ENCODE measurements at places on chromosomes 3 and 15.

- DNase-seq = no peak
These were observed 1.3 kb downstream of the DENND4A start for GRCh38 chr15:65790694-65791334.

- DNase-seq = no peak
These were observed 353.4 kb downstream of the FOXP1 start for GRCh38 chr3:71229905-71230657.

GRCh38 chr3:107945417-107946094 lies 145.3 kb downstream of the CD47 start:
- no peak for DNase-seq

DNA sequence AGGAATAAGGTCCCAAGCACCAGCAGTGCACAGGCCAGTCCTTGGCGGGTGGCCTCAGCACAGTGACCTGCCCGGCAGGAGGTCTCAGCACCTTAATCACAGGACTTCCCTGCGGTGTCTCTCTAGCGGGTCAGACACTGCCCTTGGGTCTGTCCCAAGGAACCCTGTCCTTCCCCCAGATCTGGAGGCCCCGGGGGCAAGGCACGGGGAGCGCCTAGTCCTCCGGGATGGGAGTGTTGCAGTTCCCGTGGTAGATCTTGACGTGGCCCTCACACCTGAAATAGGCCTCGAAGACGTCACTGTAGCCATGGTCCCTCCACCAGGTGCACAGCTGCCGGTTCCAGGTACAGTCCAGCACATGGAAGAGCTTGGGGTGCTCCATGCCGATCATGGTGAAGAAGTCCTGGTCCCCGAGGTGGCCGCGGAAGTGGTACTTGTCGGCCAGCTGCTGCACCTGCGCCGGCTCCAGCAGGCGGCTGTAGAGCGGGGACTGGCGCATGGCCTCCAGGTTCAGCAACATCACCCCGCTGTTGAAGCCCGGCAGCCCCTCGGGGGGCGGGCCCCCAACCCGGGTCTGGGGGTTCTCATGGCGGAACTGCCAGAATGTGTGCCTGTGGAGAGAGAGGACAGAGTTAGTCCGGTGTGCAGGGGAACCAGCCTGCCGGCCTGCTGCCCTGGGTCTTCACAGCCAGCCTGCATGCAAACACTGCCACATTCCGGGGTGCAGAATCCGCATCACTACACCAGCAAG lies 201.3 kb downstream of the XXYLT1 start:
- no peak for DNase-seq

DNA sequence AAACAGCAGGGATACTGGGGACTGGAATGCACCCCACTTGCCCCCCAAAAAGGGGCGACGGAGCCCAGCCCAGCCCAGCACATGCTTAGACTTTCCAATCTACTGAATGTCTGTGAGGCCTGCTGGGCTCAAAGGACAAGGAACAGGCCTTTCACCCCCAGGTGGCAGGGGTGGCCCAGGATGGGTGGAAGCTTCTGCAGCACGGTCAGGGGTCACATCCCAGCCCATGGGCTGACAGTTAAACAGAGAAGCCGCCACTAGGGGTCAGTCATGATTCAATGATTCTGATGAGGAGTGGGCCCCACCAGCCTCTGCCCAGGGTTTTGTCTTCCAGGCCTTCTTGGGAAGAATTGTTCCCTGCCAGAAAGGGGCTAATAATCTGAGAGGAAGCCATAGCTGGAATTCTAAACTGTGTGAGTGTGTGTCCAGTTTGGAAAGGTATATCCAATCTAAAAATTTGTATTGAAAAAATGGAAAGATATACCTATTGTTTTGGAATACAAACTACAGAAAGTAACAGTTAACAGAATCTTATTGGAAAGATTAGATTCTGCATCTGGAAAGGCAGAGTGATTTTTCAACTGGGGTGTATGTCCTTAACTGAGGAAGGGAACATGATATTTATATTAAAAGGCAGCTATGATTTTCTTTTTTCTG lies 2.2 kb downstream of the CHRNB4 start:
- DNase-seq = no peak

DNA sequence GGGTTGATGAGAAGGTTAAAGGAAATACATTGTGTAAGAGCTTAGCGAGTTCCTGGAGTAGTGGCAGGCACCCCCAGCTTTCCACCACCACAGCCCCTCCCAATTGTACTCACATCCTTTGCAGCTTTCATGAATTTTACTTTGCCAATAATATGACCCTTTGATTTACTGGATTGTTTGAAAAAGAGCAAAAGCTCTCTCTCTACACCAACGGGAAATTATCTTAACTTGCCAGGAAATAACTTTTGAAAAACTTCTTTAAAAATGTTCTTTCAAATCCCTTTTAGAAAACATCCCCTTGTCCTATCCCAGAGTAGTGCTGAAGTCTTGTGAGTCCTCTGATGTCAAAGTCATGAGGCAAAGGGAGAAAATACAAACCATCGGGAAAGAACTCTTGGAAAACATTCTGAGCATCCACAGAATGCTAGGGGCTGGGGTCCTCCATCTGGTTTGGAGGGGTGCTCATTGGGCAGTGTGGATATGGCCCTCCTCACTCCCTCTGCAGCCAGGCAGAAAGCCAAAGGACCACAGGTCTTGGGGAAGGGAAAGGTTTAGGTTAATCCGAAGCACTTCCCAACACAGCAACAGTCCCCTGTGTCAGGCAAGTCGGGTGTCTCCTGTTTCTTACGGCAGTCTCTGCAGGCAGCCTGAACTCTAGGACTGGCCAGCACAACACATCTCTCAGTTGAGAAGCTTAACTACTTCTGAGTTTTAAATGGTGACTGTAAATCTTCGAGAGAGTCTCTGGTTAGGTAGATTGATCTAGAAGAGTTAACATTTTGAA lies 36.5 kb downstream of the BOC start:
- DNase-seq = no peak

- DNase-seq = no peak
These were observed 6.9 kb downstream of the GALNT15 start for GRCh38 chr3:16181361-16181760.

- DNase-seq = no peak
These were observed 31.3 kb downstream of the RPL39L start for GRCh38 chr3:187107989-187108388.

DNA sequence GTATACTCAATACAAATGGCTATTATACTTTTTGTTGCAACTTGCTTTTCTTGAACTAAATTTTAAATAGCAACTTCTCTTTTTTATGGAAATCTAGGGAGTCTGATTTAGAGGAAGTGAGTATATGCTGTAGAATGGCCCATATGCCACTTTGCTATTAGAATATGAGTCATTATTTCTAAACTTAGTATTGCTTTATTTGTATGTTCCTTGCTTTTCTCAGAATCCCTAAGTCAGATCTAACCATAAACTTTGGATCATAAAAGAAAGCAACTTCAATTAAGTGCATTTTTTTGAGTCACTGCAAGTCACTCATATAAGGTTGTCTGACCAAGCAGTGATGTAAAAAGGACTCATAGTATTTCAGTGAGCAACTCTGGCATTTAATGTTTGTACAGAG lies 17.5 kb upstream of the SPTSSB start:
- DNase-seq = no peak

- no peak for DNase-seq
These were observed 23.6 kb upstream of the LRRC34 start for GRCh38 chr3:169836078-169836941.

DNA sequence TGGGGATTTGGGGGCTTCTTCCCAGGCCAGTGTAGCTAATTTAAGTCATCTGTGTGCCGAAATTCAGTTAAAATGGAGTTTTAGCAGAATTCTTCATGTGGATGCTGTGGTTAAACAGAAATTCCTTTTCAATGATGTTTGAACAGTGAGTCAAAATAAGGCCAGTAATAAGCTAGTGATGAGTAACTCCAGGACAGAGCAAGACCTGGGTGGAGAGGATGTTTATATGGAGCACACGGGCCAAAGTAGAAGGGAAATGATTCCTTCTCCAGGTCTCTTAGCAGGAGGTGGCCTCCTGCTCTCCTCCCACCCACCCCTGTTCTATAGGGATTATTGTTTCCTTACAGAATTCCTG lies 31.9 kb upstream of the UACA start:
- no peak for DNase-seq

- DNase-seq = no peak
These were observed 141.7 kb downstream of the NR1D2 start for GRCh38 chr3:24086617-24087404.

- no peak for DNase-seq
These were observed 40.0 kb upstream of the IL12A start for GRCh38 chr3:159948429-159949144.

- DNase-seq = no peak
These were observed 51.1 kb downstream of the BDH1 start for GRCh38 chr3:197504641-197505121.

DNA sequence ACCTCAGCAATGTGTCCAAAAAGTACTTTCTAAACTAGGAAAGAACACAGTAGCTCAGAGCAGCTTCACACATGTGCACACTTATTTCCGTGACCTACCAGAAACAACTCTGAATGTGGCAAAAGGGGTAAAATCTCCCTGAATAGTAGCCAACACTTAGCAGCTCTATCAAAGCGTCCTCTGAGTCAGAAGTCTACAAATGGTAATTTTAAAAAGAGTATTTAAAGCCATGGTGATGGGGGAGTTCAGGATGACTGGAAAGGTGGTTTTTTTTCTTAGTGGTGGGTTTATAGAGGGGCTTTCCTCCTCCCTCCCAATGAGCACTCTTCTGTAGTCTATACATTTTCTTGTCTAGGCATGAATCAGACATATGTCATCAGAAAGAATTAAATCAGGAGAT lies 223.8 kb upstream of the PRICKLE2 start:
- DNase-seq = no peak

GRCh38 chr3:24663406-24663805 lies 168.8 kb upstream of the THRB start:
- DNase-seq = no peak

DNA sequence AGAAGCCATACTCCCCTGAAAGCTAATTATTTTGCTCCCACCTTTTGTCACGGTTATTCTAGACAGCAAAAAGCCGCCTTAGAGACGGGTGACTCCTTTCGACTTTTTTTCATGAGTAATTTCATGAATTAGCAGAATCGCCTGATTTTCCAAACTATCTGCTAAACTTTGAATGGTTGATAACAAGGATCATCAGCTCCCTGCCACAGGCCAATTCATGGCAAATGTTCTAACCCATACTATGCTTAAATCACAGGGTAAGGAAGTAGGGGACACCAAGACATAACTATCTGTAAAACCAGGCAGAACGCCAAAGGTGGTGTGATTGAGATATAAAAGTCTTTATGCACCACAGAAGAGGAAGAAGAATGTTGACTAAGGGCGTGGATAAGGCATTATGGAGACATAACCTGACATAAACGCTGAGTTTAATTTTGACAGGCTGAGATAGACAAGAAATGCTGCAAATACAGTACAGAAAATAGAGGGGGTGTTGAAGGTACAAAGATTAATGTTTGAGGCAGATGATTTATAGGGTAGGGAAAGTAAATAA lies 891 bp upstream of the DMXL2 start:
- no peak for DNase-seq

- no peak for DNase-seq
These were observed 327.8 kb downstream of the GBE1 start for GRCh38 chr3:81433675-81434074.

- no peak for DNase-seq
These were observed 130.9 kb upstream of the SATB1 start for GRCh38 chr3:18556001-18556408.

- no peak for DNase-seq
These were observed 15.3 kb upstream of the SMAD3 start for GRCh38 chr15:67050062-67050461.

- DNase-seq = no peak
These were observed 23.2 kb downstream of the RCN2 start for GRCh38 chr15:76954744-76955143.

GRCh38 chr15:35994876-35995275 lies 448.9 kb upstream of the DPH6 start:
- no peak for DNase-seq
